Effector memory CD4-positive, alpha-beta T cell (primary cell): ENCODE measurements at places on chromosomes 5 and 9.

DNA sequence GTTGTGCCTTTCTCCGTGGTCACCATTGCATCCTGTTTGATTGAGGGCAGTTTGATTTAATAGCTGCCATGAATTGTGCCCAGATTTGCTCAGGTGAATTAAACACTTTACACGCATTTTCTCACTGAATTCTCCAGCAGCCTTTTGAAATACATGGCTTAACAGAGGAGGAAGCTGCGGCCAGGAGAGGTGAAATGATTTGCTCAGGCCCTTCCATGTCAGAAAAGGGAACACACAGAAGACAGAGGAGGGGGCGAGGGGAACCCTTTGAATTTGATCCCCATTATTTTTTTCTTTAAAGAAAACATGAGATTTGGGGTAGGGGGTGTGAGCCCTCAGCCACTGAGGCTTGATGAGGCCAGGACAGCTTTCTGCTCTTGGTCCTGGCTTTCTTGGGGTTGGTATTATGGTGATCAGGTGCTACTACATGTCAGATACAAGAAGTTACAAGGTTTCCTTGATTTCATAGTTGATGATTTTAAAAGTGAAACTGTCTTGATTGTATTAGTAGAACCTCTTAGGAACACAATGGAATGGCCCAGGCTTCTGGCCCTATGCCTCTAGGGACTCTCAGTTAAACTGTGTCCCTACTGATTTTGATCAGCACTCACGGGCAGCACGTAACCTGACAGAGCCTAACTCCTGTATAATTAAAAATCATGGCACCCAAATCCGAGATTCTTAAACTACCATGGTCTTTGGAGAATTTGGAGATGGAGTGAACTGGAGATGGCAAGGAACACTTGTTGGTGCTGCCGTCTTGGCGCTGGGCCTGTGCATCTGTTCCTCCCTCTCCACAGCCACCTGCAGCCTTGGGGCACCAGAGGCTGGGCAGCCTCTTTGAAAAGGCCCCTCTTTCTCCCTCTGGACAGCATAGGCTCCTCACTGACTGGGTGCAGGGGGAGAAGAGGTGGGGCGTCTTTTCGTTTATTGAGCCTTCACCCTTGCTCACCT lies 107.9 kb downstream of the TRIO start:
- DNase-seq = no peak

GRCh38 chr9:112288029-112288428 lies 45.4 kb downstream of the PTBP3 start:
- no peak for DNase-seq

DNA sequence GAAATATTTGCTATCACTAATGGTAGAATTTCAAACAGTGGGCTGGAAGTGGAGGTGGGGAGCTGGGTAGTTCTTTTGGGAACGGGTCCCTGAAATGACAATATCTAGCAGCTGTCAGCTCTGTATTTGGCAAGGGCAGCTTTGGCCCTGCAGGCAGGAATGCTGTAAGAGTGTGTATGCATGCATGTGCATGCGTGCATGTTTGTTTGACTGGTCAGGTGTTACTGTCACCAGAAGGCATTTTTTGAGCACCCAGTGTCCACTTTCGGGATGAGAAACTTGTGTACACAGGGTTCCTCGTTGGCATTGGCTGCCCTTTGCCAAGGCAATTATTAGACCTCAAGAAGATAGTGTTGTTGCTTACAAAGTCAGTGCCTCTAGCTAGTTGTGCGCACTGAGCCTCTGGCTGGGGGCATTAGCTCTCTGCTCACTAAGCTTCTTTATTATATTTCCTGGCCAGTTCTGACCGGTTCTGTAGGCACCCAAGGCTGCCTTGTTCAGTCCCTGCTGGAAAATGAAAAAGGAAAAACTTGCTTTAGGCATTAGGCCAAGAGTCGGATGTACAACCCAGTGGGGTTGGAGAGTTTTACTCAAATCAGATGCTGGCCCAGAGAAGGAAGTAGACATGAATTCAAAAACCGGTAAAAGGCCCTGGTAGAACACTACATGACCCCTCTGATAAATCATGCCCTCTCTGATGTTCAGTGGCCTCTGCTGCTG lies 2.0 kb downstream of the CYFIP2 start:
- DNase-seq = no peak

DNA sequence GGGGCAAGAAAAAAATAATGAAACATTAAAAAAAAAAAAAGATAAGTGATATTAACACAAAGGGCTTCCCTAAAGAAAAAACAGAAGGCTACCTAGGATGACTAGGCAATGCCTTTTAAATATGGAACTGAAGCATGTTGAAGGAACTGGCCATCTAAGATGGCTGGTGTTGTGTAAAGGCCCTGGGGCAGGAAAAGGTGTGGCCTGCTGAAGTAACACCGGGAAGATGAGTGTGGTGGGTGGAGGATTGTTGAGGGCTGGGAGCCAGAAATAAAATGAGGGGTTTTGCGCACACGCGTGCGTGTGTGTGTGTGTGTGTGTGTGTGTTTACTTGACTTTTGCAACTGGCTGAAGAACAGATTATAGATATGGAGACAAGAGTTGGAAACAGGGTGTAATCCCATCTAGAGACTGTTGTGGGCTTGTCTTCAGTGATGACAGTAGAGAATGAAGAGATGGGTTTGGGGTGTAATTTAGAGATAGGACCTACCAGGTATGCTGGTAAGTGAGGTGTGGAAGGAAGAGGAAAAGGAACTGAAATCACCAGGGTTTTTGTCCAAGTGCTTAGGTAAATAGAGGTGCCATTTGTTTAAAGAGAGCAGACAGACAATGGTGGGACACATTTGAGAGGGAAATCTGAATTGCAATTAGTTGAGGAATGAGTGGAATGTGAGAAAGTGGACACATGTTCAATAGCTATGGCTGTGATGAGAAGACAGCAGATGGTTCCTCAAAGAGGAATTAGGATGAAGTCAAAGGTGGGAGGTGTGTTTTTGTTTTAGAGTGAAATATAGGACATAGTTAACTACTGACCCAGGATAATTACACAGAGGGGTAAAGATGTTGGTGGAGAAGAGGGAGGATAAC lies 33.9 kb downstream of the RAD23B start:
- no peak for DNase-seq

GRCh38 chr5:52999344-52999949 lies 10.3 kb downstream of the ITGA2 start:
- no peak for DNase-seq

DNA sequence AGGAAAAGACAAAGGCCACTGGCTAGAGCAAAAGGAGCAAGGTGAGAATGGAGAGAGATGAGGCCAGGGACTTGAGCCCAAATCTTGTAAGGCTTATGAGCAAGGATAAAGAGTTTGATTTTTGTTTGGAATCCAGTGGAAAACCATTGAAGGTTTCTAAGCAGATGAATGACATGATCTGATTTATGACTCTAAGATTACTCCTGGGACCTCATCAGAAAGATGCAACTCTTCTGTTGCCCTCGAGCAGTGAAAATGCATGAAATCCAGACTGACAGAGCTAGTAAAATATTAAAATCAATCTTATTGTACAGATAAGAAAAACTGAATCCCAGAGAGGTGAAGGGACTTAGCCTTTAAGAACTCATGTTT lies 677 bp downstream of the MFAP3 start:
- DNase-seq = no peak

GRCh38 chr9:93422977-93423616 lies 28.4 kb upstream of the FAM120A start:
- DNase-seq = no peak

DNA sequence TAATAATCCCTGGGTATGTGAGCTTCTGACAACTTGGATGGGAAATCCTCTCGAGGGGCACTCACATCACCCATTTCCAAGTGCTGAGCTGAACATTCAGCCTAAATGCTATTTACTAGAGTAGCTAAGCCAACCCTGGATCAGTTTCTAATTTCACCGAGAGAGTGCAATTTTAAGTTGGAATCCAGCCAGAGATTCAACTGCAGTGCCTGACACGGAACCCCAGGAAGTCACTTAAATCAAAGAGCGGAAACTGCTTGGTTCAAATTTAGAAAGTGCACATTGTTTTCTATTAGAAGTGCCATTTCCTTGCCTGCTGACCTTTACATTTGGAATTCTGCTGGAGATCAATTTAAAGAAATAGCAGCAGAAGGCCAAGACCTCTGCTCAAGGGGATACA lies 8.8 kb downstream of the SPRY4 start:
- no peak for DNase-seq

- no peak for DNase-seq
Measured at GRCh38 chr9:36503172-36504088, 69.3 kb upstream of the MELK start.

- DNase-seq = no peak
Measured at GRCh38 chr5:159342840-159343239, 12.6 kb upstream of the IL12B start.

GRCh38 chr9:132075853-132076252 lies 3.8 kb downstream of the MED27 start:
- DNase-seq = no peak

DNA sequence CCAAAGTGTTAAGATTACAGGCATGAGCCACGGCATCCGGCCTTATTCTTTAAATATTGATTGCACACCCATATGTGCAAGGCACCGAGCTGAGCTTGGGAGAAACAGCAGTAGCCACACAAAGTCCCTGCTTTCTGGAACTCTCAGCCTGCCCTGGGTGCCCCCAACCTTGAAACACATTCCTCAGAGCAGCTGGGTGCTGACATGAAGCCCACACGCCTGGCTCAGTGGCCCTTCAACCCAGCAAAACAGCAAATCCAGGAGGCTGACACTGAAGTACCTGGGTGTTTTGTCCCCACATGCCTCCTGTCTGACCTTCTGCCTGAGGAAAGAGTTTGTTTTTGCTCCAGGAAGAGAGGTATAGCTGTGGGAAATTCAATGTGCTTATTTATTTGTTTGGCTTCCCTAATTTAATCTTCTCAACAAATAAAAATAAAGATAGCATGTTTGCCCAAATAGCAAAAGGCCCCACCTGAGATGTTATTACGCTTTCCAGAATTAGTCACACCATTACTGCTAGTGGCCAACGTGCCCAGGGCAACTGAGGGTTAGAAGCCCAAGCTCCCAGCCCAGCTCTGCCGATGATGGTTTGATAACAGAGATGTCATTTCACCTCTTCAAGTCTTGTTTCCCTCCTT lies 13.4 kb upstream of the TCOF1 start:
- no peak for DNase-seq

DNA sequence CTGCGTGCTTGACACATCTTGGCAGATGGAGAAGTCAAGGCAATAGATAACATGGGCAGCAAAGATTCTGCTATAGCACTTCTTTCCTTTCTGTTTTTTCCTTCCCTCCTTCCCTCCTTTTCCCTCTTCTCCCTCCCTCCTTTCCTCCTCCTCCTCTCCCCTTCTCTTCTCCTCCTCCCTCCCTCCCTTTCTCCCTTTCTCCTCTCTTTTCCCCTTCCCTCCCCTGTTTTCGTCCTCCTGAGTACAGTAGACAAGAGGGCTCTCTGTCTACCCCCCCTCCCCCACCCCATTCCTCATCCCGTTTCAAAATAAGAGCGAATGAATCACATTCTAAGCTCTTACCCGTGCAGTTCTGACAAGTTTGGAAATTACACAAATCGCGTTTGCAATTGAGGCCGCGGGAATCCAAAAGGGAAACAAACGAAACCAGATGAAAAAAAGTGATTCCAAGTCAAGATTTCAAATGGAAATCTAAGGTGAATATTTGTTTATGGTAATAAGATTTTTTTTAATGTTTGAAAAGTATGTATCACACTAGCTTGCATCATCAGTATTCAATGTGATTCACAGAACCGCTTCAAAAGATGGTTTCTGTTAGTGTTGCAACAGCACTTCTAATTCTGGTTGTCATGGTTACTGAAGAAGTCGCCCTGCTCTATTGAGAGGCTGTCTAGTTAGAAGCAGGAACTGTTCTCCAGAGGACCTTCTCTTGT lies 1.3 kb downstream of the NIM1K start:
- DNase-seq = no peak

- no peak for DNase-seq
Measured at GRCh38 chr5:150851039-150851438, 4.7 kb downstream of the IRGM start.
